ENCODE measurements at places on chromosomes 1 and 21.

DNA sequence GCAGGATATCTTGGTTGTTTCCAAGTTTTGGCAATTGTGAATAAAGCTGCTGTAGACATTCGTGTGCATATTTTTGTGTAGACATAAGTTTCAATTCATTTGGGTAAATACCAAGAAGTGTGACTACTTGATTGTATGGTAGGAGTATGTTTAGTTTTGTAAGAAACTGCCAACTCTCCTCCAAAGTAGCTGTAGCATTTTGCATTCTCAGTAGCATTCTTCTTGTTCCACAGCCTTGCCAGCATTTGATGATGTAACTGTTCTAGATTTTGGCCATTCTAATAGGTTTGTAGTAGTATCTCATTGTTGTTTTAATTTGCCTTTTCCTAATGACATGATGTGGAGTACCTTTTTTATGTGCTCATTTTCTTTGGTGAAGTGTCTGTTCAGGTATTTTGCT is 38.6 kb upstream of the PLA2G4A start:
- no peak for DNase-seq

GRCh38 chr1:206012086-206012859 is 9.1 kb upstream of the RAB7B start:
- peak; percentile 99 for DNase-seq

GRCh38 chr1:36723813-36724212 is 241.1 kb upstream of the CSF3R start:
- no peak for DNase-seq

DNA sequence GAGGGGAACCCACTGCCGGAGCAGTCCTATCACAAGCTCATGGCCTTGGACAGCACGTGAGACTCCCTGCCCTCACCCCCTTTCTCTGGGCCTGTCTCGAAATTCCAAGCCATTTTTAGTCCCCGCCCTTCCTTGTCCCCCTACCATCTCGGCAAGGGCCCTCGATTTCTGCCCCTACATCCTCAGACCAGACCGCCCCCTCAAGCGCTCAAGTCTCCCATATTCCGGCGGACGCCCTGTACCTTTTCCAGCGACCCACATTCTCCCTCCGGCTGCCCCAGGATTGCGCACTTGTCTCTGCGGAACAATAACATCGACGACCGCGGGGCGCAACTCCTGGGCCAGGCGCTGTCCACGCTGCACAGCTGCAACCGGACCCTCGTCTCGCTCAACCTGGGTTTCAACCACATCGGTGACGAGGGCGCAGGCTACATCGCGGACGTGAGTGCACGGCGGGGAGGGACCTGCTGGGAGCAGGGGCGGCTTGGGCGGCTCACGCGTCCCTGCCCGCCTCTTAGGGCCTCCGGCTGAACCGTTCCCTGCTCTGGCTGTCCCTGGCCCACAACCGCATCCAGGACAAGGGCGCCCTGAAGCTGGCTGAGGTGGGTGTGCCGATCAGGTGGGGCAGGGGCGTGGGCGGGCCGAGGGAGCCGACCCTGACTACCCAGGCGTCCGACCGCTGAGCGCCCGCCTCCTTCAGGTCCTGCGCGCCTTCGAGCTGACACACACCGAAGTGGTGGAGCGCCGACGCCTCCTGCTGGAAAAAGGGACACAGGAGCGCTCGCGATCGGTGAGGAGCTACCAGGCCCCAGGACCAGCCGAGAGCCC is 7.0 kb downstream of the LRRC71 start:
- DNase-seq = peak; percentile 80

GRCh38 chr1:156656806-156657740 is 15.2 kb downstream of the BCAN start:
- DNase-seq = peak; percentile 72

GRCh38 chr1:43565600-43566360 is 35.1 kb downstream of the PTPRF start:
- DNase-seq = peak; percentile 15

- no peak for DNase-seq
Measured at GRCh38 chr1:67566803-67567377, 118.1 kb upstream of the GADD45A start.

DNA sequence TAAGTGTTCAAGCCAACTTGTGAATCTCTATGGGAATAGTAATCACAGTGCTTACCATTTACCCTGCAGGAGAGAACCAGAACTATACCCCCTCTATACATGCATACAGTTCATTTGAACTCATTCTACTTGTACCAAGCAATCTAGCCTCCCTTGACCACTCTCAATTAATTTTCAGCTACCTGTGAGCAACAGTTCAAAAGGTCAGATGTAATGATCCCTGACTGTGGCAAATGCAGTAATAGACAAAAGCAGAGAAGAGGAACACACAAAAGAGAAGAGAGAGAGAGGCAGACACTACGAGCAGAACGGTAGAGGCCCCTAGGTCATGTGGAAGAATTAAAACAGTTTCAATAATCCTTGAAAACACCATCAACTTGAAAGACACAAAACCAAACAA is 52.8 kb downstream of the FMO4 start:
- no peak for DNase-seq

GRCh38 chr1:13836631-13837030 is 136.6 kb downstream of the PRDM2 start:
- DNase-seq = no peak

DNA sequence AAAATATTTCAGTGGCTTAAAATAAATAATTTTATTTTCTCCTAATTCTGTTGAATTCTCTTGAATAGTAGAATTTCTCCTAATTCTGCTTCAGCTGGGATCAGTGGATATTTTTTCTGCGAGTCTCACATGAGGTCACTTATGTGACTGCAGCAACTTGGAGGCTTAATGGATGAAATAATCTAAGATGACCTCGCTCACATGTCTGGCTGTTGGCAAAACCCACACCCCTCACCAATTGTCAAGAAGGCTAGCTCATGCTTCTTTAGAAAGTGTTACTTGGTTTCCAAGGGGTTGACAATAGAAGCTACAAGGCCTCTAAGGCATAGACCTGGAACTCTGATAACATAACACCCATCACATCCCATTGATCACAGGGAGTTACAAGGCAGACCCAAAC is 156.9 kb upstream of the DPYD start:
- no peak for DNase-seq

DNA sequence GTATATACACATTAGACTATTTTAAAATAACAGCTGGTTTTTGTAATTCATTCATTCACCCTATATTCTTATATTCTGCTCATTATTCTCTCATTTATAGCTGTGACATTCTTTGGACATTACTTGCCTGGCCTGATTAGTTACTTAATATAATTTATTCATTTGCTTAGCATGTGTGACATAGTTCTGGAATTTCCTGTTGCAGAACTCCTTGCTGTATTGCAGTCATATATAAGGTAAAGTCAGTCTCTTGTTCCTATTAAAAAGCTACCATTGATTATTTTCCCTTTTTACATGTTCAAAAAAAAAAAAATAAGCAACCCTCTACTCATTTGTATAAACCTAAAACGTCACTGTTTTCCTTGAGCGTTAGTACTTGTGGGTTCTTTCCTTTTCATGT is 23.9 kb downstream of the GNAT2 start:
- DNase-seq = no peak

DNA sequence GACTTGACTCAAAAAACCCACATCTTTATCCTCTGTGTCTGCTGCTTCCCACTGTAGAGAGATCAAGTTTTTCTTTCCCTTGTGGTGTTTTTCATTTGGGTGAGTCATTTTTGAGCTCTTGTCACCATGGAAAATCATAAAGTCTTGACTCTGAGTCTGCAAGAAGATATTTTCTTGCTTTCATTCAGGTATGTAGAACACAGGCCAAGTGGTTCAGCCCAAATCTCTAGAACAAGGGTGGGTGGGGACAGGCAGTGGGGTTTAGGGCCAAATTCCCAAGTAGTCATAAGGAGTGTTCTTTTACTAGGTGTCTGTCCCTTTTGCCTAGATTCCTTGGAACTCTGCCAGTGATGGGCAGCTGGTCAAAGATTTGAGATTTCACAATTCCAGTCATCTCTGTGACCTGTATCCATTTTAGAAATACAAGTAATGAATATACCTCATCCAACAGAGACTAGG is 21.5 kb upstream of the ARHGAP29 start:
- no peak for DNase-seq

DNA sequence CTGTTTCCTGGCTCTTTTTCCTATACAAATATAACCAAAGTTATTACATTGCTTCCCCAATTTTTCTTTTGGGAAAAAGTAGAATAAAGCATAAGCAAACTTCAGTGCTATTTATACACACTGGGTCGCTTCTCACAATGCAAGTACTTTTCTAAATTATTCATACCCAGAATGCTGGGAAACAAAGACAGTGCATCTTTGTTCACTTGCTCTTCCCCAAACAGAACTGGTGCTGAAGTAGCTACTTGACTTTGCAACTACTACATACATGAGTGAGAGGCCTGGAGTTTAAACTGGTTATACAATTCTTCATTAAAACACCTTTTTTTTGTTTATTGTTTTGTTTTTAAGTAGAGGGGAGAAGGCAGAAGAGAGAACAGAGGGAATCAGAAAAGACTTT is 40.2 kb downstream of the STX6 start:
- no peak for DNase-seq

DNA sequence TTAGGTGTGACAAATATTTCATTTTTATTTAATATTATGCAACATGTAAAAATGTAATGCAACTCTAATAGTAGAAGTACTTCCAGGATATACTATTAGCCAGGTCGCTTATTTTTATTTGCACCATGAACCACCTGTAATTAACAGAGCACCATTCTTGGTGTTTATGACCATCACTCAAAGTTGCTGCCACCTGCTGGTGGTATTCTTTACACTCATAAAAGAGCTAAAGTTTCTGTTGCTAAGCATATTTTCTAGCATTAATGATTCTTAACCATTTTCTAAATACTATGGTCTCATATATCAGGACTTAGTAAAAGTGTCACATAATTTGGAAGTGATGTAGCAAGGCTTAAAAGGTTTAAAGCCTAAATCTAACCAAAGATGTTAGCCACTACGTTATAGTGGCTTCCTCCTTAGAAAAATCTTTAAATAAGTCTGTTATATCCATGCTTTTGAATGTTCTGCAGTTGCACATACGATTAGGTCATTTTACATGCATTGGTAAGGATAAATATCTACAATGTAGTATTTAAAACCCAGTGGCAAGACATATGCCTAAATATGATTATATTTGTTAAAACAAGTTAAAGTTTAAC is 244.5 kb downstream of the NEGR1 start:
- DNase-seq = peak; percentile 64

GRCh38 chr1:3312898-3313575 is 141.4 kb upstream of the ARHGEF16 start:
- DNase-seq = peak; percentile 91

DNA sequence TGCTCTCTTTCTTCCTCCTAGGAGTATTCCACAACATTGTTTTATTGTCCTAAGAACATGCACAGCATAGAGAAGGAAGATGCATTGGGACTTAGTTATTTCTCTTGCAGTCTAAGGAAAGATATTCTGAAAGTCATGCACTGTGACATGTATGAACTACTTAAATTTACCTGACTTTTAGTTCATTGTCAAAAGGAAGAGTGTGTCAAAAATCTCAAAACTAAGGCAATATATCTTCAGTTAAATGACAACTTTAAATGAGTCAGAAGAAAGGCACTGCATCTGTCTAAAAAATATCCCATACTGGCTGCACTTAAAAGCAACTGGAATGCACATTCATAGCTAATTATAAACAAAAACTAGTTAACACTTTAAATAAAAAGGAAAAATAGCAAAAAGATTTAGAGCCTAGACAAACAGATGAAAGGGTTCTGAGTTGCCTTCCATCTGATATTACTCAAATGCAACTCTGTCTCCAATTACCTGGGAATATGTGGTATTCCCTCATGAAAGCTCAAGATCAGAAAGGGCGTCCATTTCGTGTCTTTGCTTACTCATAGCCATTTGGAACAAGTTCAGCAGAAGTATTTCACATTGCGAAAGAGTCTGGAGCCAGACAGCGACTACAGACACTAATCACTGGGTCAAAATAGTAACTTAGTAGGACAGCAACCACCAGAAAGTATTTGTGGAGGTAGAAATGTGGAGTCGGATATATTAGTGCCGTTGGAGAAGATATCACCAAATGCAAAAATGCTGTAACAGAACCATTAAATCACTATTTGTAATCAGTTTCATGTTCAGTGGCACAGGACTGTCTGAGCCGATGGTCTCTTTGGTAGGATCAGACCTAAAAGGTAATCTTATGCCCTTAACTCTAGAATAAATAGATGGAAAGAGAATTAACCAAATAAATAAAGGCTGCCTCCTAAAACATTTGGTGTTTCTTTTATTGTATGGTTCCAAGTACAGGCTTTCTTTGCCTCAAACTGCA is 225.7 kb downstream of the GREM2 start:
- no peak for DNase-seq

DNA sequence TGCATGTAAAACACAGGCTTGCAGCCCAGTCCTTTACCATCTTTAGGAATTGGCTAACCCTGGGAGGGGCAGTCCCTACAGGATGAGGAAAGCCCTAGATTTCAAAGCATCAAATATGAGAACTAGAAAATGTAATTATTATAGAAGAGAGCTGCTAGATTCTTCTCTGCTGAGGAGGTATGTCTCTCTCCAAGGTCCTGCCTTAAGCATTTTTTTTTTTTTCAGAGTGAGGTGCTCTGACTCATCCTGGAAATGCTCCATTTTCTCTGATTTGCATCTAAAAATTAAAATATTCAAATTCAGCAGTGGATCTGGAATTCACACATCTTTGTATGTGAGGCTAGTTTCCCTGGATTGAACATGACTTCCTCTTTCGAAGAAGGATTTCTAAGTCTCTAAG is 149.8 kb downstream of the ZNF648 start:
- no peak for DNase-seq

DNA sequence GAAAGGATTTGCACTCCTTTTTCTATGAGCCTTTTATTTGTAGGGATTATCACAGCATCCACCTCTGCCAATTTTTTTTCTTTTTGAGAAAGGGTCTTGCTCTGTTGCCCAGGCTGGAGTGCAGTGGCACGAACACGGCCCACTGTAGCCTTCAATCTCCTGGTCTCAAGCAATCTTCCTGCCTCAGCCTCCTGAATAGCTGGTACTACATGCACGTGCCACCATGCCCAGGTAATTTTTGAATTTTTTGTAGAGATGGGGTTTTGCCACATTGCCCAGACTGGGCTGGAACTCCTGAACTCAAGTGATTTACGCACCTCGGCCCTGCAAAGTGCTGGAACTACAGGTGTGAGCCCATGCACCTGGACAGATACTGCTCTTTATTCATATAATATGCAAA is 2.1 kb downstream of the SAMSN1 start:
- no peak for DNase-seq

GRCh38 chr1:67745875-67746698 is 61.1 kb downstream of the GADD45A start:
- peak; percentile 12 for DNase-seq
